A549 treated with ZK216348 at 1 μM for 4 hours (cell line): ENCODE measurements at places on chromosomes 5 and 9. TPM values are rescaled to one million over a fixed set of nuclear protein-coding genes. Genes with fewer than 3 reads are reported as not detected.

Gene RMRP
- total RNA-seq = 7.2 to 17.6 TPM (median 8.8 TPM) in 3 of 5 replicates, not detected in the others

Gene P4HA2
- 40.8 to 52.0 TPM (median 44.3 TPM) in 5 replicates for total RNA-seq

Gene MORN5
- not detected in 5 replicates for total RNA-seq

Gene PLAC8L1
- 0.34 to 0.75 TPM (median 0.70 TPM) in 3 of 5 replicates, not detected in the others for total RNA-seq

Gene BSPRY
- total RNA-seq = 0.06 to 0.10 TPM in 2 of 5 replicates, not detected in the others

Gene BAAT
- 0.42 to 0.57 TPM (median 0.51 TPM) in 5 replicates for total RNA-seq

Gene LHX3
- 0.09 to 0.14 TPM (median 0.12 TPM) in 4 of 5 replicates, not detected in the other for total RNA-seq
